ENCODE measurements at places on chromosomes 2 and 18.

DNA sequence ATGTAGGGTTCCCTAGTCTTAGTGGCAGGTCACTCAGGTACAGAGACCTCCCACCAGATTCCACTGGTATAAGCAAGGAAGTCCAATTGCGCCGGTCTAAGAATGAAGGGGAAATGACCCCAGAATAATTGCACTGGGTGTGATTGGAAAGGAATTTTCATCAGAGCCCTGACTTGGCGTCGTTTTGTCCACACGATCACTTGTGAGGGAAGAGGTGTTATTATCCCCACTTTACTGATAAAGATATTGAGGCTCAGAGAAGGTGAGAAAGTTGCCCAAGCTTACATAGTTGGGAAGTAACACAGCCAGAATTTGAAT, 61.5 kb downstream of the CIB4 start:
- ATAC-seq, result no peak

- ATAC-seq, result no peak
These were observed 43.8 kb downstream of the REEP1 start for GRCh38 chr2:86293612-86294011.

DNA sequence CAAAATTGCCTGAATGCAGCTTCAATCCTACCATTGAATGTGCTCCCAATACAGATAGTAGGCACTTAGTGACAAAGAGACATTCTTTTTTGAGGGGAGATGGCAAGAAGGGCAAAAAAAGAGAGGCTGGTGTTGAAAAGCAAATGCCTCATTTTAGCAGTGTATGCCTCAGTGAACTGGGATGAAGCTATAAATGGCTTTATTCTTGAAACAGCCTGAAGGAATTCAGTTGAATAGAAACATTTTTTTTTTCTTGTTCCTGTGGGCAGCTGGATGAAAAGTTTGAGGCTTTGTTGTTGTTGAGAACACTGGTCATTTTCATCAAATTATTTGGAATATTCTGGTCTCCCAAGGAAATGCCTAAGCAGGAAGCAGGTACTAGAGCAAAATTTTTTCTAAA, 228.9 kb downstream of the RNF144A start:
- no peak for ATAC-seq

DNA sequence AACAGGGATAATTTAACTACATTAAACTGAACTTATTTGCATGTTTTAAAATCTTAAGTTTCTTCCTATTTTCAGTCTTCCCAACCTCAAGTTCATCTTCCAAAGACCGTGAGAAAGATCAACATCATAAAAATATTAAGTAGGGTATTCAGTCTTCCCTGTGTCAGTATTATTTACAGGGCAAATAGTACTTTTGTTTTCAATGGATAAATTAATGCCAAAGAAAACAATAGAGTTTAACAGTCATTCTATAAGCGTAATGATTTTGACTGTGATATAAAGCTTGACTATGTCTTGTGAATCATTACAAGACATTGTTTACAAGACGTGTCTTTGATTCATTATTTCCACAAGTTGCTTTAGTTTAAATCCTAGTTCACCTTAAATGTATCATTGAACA, 48.0 kb upstream of the NRXN1 start:
- ATAC-seq, result no peak

- ATAC-seq, result no peak
These were observed 17.7 kb downstream of the TUBB6 start for GRCh38 chr18:12325726-12326245.

GRCh38 chr18:49949951-49950395, 136.6 kb upstream of the ACAA2 start:
- ATAC-seq, result no peak

DNA sequence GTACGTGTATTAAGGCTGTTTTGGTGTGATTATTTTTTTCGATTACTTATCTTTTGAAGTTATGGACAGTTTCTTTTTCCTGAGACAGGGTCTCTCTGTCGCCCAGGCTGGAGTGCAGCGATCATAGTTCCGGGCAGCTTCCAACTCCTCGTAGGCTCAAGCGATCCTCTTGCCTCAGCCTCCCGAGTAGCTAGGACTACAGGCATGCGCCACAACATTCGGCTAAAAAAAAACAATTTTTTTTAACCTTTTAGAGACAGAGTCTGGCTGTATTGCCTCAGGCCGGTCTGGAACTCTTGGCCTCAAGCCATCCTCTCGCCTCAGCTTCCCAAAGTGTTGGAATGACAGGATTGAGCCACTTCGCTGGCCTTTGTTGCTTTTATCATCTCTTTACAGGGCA, 945 bp downstream of the HAT1 start:
- ATAC-seq, result no peak

DNA sequence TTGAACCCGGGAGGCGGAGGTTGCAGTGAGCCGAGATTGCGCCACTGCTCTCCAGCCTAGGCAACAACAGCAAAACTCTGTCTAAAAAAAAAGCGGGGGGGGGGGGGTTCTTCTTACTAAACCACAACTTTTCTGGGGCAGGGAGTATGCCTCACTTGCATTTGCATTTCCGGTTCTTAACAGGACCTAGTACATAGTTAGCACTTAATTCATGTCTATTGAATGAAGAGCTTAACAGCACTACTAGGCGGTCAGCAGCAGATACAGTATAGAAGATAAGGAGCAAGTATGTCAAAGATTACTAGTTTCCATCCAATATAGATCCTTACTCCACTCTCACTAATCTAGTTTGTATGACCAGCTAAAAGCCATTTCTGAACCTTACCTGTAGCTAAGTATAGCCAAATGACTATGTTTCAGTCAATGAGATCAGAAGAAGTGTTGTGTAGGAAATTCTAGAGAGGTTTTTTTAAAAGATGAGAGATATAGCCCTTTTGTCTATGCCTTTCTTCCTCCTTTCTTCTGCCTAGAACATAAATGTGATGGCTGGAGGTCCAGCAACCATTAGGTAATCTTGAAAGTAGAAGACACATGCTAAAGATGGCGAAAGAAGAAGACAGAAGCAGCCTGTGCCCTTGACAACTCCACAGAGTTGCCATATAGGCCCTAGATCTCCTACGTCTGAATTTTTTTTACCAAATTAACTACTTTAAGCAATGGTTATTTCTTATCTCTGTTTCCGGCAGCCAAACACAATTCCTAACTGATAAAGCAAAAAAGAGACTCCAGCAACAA, 11.3 kb downstream of the HYCC2 start:
- ATAC-seq, result no peak

Measured in activated CD4-positive, CD25-positive, alpha-beta regulatory T cell treated with anti-CD3 and anti-CD28 coated beads, Interleukin-2, amount 50 U/mL, for 24 hours (primary cell).